ENCODE measurements at places on chromosomes 6 and 20.

DNA sequence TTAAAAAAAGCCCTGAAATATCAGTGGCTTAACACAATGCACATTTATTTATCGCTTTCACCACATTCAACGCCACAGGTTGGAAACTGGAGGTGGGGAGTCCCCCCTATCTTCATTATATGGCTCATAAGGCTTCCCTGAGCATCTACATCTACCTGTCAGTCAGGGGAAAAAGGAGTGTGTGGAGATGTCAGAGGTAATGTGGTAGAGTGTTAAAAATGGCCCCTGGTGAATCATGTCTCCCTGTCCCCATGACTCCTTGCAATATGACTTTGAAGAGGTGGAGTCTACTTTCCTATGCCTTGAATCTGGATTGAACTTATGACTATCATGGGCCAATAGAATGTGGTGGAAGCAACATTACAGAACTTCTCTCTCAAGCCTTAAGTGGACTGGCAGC, 65.5 kb upstream of the BTBD3 start:
- no peak for DNase-seq

GRCh38 chr20:44637522-44638372, 13.8 kb downstream of the ADA start:
- no peak for DNase-seq

DNA sequence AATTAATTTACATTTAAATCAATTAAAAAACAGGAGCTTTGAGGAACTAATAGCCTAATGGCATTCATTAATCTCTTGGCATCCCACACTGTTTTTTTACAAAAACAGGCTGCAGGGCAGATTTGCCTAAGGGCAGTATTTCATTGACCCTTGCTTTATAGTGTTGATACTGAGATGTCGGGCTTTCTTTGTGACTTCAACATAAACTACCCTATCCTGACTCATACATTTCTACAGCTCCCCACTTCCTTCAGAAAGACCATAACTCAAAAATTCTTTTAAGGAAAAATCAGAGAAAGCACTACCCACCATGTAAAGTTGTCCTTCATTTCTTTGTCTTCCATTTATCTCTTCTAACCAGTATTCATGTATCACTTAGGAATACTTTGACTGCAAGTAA, 92.2 kb upstream of the NT5E start:
- no peak for DNase-seq

- no peak for DNase-seq
These were observed 107.3 kb downstream of the MAP3K7 start for GRCh38 chr6:90479603-90479926.

DNA sequence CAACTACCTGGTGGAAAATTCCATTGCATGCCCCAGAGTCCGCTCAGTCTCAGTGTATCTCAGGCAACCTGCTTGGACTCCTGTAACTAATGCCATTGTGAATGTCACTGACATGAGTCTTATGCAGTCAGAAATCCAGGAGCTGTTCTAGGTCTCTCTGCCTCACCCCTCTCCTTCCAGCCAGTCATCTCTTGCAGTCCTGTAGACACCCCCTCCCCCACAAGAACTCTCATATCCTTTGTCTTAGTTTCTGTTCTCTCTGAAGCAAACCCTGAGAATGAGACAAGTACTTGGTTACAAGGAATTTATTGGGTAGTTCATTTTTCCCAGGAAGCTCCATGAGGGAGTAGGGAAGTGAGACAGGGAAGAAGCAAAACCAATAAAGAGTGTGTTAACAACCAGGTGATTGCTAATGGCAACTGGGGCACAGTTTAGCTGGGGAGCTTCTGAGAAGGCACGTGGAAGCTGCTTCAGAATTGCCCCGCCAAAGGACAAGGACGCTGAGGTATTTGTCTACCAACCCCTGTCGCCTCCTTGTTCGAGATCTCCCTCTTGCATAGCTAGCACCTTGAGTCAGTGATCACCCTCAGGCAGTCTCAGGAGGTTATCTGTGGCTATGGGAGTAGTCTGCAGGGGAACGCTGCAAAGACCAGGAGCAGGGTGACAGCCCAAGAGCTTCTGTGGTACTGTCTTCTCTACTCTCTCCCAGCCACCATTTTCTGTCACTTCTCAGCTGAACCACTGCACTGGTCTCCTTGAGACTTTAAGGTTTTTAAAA, 911.4 kb upstream of the FLRT3 start:
- DNase-seq, result no peak

GRCh38 chr20:50120935-50121693, 8.2 kb upstream of the UBE2V1 start:
- DNase-seq, result no peak

DNA sequence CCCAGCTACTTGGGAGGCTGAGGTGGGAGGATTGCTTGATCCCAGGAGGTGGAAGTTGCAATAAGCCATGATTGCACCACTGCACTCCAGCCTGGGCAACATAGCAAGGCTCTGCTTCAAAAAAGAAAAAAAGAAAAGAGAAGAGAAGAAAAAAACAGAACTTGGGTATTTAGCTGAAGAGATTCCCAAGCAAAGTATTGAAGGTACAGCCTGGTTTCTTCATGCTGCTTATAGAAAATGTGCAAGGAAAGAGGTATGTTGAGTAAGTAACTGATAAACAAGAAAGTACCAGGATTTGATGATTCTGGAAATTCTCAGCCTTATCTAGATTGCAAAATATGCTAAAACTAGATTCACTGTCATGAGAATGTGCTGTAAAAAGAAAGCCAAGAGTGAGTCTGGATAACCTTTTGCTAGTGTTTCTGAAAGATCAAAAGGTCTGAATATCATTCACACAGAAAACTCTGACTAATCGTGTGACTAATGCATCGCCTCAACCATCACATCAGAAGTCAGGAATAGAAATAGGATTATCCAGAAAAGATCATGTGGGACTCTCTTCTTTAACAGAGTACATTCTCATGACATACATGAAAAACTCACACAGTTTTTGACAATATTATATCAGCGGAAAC, 32.4 kb upstream of the NOP56 start:
- DNase-seq, result no peak

DNA sequence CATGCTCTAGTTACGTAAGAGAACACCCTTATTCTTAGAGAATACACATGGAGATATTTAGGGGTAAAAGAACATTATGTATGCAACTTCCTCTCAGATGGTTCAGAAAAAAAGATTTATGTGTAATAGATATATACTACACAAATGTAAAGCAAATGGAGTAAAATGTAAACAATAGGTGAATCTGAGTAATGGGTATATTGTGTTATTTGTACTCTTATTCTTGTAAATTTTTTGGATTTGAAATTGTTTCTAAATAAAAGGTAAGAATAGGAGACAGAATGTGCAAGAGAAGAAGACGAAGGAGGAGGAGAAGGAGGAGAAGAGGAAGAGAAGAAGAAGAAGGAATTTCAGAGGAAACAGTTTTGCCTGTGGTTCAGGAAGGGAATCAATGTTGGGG, 22.5 kb upstream of the LCA5 start:
- no peak for DNase-seq

DNA sequence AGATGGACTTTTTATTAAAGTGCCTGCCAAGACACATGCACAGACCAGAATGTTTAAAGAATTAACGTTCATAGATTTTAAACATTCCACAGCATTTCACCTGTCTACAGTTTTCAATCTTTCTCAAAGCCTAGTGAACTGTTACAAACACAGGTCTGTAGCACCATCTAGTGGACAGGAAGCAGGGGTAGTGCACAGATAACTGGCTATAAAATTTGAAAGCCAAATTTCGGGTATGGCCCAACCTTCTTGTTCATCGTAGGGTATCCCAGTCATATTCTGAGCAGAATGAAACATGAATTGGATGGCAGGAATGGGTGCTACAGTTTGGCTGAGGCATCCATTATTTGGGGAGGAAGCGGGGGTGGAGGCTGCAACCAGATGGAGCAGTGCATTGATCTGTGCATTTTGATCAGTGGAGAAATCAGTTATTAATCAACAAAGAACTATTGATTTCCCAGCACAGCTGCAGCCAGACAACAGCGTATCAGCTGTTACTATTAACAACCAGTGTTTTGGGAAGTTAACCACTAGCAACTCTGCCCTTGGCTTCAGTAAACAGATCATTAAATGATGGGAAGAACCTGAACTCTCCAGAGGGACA, 56.1 kb upstream of the B3GAT2 start:
- DNase-seq, result peak; percentile 4

DNA sequence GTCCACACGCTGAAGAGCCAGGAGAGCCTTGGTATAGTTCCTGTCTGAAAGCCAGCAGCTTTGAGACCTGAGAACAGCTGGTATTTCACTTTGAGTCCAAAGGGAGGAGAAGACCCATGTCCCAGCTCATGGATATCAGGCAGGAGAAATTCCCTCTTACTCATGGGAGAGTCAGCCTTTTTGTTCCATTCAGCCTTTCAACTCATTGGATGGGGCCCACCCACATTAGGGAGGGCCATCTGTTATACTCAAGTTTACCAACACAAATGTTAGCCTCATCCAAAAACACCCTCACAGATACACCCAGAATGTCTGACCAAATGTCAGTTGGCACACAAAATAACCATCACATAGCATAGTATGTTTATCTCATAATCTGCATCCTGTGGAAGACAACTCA, 80.1 kb downstream of the GMDS start:
- no peak for DNase-seq

DNA sequence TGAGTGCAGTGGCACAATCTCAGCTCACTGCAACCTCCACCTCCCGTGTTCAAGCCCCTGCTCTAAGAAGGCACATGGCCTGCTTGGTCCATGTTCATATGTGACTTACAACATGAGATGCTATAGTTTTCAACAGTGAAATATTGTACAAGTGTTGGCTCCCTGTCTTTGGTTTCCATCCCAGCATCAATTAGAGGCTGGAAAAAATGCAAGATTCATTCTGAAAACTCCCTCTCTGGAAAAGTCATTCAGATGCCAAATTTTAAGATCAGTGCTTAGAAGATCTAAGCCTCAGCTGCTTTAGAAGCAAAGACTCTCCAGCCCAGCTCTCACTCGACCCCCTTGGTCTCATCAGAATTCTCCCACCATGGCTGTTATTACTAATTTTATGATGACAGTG, 398.9 kb downstream of the KIF16B start:
- no peak for DNase-seq

GRCh38 chr6:30938730-30939129, 2.0 kb upstream of the MUCL3 start:
- DNase-seq, result no peak

DNA sequence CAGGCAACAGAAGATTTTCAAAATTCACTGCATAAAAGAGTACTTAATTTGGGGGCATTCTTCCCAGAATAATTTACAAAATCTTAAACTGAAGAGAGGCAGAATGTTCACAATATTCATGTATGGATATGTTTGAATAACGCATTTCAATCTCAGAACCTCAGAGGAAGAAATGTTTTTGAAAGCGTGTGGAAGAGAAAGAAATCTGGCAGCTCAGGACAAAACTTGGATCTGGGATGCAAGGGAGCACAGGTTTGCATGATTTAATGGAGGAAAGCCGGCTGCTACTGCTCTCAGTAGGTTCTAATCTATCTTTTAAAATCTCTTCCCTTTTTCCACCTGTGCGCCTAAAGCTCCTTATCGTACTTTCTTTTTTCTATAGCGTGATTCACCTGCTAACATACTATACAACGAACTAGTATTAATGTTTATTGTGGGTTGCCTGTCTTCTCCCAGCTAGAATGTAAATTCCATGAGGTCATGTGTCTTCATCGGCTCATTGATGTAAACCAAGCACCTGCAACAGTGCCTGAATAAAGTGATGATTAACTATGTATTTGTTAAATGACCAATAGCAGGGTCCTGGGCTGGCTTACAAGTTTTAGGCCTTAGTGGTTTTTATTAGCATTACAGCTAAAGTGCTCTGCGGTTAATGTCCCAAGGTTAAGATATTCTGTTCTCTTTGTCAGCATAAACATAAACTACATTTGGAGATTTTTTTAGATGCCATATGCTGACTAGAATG, 15.3 kb downstream of the PRL start:
- no peak for DNase-seq

GRCh38 chr6:15876406-15876805, 213.6 kb upstream of the DTNBP1 start:
- DNase-seq, result no peak

DNA sequence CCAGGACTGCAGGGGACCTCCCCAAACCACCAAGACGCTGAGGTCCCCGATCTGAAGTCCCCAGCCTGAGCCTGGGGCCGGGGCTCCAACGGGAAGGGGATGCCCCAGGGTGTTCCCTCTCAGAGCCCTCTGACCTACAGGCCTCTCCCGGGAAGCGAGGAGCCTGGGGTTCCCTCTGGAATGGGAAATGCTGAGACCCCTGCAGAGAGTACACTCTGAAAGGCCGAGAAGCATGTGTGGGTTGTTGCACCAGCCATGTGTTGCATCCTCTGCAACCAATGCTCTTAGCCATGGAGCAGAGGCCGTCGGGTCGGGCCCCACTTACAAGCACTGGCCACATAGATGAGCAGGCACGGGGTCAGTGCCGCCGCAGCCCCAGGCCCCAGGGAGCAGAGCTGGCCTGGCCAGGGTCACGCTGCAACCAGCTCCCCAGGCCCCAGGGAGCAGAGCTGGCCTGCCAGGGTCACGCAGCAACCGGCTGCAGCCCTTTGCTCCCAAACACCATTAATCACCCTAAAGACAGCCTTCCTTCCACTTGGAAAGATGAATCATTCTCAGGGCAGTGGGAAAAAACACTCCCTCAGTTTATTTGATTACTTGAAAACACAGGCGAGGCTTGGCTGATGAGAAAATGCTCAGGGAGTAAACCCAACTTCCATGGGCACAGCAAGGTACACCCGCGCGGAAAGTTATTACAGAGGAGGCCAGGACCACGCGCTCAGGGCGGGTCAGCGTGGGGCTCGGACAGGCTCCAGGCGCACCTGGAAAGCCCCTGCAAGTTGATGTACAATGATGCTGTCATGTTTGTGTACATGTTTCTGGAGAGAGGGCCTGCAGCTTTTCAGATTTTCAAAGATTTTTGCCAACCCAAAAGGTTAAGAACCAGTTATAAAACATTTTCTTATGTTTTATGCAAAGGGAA, 78.0 kb upstream of the AFDN start:
- no peak for DNase-seq

- DNase-seq, result no peak
These were observed 70.6 kb upstream of the TCF21 start for GRCh38 chr6:133818320-133818719.

DNA sequence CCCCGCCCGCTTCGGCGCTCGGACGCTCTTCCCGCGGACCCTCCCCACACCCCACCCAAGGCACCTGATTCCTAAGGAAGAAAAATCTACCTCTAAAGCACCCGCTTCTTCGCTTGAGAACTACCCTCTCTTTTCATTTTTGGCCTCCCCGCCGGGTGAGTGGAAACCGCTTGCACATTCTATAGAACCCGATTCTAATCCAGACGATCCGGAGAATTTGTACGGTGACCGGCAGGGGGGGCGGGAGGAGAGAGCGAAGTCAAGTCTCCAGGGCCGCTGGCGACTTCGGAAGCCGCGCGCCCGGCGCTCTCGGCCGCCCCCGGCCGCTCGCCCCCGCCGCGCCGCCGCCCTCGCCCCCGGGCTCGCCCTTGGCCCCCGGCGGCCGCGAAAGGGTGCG, at the start of gene RBM24:
Gene RBM24, plus strand, starts transcription at position 262 of the 397 bp plus-strand sequence. CDS start 221 bp downstream, outside the sequence.
- peak; percentile 30 for DNase-seq

- DNase-seq, result no peak
These were observed 11.4 kb upstream of the RAMACL start for GRCh38 chr6:166597711-166598440.

DNA sequence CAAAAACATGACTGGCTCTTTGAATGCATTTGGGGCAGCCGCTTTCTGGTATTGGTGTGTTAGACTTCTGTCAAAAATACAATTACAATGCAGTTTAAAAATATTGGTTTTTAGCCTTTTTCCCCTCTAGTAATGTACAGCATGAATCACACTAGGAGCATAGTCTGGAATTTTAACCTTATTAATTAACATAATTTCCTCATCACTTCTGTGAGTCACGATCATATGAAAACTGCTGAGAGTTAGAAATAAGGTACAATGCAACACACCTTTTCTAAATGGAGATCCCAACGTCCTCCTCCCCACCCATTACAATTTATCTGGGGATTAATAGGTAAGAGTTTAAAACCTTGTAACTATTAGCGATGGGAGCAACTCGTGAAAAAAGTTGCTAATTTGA, 297.1 kb upstream of the RIMS1 start:
- no peak for DNase-seq

All from NCI-H1092 (cell line).